ENCODE measurements at places on chromosomes 1 and 21. TPM values are rescaled to one million over a fixed set of nuclear protein-coding genes. Genes with fewer than 3 reads are reported as not detected.

The OR6K2 gene
- not detected for total RNA-seq

The SLC25A24 gene
- total RNA-seq, result 22.1 TPM

The RPS6KC1 gene
- total RNA-seq, result 13.0 TPM

- DNase-seq, result no peak
Measured at GRCh38 chr1:36323636-36324352, at the start of gene EVA1B. TSS of gene EVA1B (minus strand) at chr1:36323645. CDS start at chr1:36323037, 608 bp downstream.

GRCh38 chr21:38958940-38959691, 153.4 kb downstream of the ETS2 start:
- DNase-seq, result no peak

DNA sequence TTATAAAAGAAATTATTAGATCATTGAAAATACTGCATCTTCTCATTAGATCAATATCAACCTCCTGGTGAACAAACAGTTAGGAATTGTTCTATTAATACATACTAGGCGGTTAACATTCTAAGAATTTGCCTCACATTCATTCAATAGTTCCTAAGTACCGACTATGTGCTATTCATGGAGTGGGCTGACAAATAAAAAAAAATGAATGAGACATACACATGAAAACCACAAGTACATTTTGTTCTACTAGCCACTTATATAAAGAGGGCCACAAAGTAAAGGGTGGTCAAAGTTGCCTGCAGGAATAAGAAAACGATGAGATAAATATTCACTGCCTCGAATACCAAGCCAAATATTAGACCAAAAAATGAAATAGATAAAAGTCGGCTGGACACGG, 294.4 kb downstream of the SDCCAG8 start:
- no peak for DNase-seq

DNA sequence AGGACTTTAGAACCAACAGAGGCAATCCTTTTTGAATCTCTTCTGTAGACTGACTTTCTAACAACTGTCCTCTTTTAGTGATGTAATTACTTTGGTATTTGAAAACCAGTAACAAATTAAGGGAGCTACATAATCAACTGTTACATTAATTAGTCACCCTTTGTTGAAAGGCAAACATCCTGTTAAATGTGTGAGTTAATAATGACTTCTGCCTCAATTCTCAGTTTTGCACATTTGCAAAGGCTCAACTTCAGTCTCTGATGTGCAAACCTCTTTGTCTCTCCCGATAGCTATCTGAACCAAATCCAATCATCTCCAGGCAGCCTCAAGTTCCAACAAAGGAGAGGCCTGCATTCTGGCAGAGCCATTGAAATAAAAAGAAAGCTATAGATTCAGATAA, 135.4 kb upstream of the C8B start:
- no peak for DNase-seq

DNA sequence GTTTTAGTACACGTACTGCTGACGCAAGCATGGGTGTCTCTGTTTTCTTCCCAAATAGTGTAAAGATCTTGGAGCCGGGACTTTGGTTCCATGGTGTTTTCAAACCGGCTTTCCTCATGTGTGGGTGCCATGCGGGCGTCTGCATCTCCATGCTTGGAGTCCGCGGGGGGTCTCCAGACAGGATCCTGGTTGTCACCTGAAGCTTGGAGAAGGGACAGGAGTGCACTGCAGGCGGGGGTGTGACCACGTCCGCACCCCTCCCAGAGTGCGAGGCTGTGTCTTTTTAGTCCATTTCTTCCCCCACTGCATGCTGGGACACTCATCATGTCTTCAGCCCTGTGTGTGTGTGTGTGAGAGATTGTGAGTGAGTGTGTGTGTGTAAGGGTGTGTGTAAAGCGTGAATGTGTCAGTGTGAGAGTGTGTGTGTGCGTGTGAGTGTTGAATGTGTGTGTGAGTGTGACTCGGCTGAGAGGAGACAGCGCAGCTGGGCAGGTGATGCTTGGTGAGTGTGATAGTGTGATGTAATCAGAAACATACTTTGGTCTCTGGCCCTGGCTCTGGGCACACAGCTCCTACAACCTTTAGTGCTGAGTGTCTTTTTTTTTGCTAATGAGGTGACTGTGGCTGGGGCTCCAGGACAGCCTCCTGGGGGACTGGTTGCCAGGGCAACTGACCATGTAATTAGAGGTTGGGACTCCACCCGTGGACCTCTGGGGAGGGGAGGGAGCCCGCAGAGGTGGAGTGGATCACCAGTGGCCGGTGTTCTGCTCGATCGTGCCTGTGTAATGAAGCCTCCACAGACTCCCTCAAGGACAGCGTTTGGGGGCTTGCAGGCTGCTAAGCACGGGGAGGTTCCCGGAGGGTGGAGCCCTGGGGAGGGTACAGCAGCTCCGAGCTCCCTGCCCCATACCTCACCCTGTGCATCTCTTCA, 55.1 kb downstream of the AGPAT3 start:
- no peak for DNase-seq

- DNase-seq, result no peak
Measured at GRCh38 chr1:167276969-167277368, 56.3 kb downstream of the POU2F1 start.

DNA sequence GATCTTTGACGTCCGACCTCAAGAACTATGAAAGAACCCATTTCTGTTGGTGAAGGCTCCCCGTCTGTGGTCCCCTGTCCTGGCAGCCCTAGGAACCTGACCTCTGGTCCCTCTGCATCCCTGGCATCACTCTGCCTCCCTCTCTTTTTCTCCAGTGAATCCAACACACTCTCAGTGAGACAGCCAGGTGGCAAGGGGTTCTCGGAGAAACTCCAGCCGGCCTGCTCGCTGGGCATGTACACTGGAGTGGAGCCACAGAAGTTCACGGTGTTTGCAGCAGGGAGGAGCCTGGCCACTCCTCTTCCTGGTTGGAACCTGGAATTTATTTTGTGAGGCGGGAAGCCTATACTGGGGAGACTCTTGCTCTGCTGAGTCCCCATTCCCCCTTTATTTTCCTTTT, 230.2 kb upstream of the AJAP1 start:
- DNase-seq, result no peak

GRCh38 chr1:53361541-53361961, 33.7 kb upstream of the LRP8 start:
- DNase-seq, result no peak

All from activated B cell treated with CpG ODN at 0.5 μM for 24 hours (primary cell).